ENCODE measurements at places on chromosomes 11 and 22. TPM values are rescaled to one million over a fixed set of nuclear protein-coding genes. Genes with fewer than 3 reads are reported as not detected.

GRCh38 chr11:69396051-69396947 lies 85.2 kb upstream of the LINC01488 start:
- DNase-seq: peak; percentile 61

DNA sequence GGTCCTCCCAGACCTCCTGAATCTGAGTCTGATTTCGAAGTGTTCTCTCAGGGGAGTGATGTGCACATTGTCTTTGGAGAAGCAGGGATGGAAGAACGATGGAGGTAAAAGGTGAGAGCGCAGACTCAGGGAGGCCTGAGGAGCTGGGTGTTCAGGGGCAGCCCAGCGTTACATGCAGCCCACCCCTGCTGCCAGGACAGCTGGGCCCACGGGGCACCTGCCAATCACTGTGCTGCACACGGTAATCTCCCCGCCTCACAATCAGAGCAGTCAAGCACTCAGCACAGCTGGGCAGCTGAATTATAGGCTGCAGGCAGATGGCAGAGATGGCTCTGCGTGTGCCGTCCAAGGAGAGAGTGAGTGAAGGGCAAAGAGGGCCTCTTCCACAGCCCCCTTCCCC lies 17.9 kb upstream of the HTR3A start:
- DNase-seq: no peak

Gene SERPIND1
- total RNA-seq: not detected

DNA sequence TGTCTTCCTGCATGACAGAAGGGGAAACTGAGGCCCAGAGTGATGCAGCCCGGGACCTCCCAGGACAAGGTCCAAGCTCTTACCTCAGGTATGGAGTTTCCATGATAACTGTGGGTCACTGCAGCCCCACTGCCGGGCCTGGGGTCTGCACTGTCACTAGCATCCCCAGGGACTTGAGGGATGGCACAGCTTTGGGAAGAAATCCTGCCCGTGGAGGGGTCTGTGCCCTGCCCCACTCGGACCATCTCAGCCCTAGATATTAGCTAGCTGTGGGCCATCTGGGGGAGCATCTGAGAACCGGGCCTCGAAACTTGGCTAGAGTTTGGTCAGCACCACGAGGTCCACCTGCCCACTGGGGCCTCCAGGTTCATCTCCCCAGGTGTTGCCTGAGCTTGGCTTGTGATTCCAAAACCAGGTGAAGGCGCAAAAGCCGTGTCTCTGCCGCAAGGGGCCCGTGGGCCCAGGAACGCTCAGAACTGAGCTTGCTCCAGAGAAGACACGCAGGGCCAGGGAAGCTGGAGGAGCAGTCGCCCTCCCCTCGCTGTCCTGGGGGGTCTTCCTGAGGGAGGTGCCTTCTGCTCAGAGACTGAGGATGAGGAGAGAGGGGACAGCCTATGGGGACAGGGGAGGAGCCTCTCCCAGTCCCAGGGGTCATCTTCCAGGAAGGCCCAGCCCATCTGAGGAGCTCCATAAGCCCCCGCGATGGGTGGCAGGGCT lies 4.8 kb downstream of the LINC01488 start:
- DNase-seq: peak; percentile 42

DNA sequence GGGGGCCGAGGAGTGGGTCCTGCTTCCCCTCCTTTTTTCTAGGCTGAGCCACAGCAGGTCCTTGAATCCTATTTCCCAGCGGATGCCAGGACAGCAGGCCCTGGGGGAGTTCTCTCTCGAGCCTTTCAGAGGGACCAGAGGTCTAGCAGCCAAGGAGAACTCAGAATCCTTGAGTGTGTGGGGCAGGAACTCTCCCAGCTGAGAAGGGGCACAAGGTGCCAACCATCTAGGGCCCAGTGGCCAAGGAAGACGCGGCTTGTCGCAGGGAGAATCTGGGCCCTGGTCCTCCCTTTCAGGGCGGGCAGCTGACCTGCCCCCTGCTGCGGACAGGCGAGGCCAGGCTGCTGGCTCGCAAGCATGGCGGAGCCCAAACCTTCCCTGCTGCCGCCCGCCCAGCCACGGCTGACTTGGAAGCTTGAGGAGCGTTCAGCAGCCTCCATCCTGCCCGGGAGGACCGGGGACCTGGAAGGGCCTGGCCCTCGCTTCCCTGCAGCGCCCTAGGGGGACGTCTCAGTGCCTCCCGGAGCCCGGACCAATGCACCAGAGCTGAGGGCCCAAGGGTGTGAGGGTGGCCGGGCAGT lies 972 bp upstream of the TSSC4 start:
- no peak for DNase-seq

DNA sequence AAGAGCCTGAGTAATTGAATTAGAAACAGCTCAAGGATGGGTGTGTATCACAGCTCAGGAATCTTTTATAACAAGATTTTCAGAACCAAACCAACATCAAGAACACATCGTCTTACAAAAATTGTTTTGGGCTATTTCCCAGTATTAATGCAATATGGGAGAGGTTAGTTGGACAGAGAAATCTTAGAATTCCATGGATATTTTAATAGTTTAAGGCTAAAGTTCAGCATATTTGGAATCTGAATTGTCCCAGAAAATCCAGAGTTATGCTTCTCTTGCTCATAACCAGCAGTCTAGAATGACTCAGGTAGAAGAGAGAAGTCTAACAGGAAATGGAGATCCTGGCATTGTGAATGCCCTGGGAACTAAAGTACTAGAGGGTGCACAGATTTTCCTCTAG lies 74.6 kb downstream of the ADM start:
- no peak for DNase-seq

GRCh38 chr11:128201801-128202200 lies 385.6 kb downstream of the ETS1 start:
- DNase-seq: no peak

DNA sequence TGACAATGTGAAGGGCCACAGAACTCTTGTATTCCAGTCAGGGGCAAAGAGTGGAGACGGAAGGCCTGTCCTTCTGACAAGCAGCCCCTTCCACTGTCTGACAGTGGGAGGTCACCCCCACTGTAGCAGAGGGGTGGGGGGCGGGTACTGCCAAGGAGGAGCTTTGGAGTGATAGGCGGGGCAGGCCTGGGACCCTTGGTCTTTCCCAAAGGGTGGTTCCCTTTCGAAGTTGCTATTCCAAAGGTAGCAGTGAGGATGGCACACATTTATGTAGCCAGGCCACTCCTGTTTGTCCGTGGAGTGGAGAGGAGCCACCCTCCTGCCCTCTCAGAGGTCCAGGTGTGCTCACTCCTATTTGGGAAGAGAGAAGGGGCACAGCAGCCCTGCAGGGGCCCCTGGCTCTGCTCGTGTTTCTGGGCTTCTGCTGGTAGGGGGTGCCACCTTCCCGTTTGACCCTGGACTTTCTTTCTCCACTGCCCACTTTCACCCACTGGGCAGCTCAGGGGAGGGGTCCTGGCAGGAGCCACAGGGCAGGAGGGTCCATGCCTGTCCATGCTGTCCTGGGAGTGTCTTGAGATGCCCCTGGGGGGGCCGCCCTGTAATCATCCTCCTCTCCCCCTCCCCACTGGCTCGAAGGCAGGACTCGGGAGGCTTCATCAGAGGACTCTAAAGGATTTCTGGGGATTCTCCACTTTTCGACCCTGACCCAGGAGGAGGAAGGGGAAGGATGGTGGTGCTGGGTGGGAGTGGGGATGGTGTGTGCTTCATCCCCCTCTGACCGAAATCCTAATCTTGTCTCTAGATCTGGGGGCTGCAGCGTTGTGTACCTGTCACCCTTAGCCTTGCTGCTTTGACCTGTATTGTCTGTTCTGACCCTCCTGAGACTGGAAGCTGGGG lies 994 bp downstream of the TAGLN start:
- DNase-seq: no peak

Gene CDK2AP2
- 67.3 TPM for total RNA-seq

DNA sequence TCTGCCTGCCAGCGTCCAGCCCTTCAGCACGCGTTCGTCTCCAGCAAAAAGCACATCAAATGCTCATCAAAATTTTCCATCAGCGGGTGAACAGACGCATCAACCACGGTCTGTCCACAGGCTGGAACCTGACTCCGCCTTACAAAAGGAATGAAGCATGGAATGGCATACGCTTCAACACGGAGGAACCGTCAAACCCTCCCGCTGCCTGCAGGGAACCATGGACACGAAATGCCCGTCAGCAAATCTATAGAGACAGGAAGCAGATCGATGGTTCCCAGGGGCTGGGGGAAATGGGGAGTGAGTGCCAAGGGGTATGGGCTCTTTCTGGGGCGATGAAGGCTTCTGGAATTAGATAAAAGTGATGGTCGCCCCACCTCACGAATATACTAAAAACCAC lies 16.2 kb downstream of the TSSC4 start:
- DNase-seq: peak; percentile 6

GRCh38 chr11:111538407-111539114 lies 2.0 kb upstream of the LAYN start:
- no peak for DNase-seq

Gene MRGPRX3
- total RNA-seq: not detected

GRCh38 chr11:87215236-87215635 lies 177.5 kb downstream of the TMEM135 start:
- no peak for DNase-seq

GRCh38 chr22:28171115-28171514 lies 252.1 kb upstream of the PITPNB start:
- no peak for DNase-seq

Gene GGTLC3
- total RNA-seq: not detected

GRCh38 chr11:289712-290620 lies 1.0 kb downstream of the PGGHG start:
- peak; percentile 68 for DNase-seq

DNA sequence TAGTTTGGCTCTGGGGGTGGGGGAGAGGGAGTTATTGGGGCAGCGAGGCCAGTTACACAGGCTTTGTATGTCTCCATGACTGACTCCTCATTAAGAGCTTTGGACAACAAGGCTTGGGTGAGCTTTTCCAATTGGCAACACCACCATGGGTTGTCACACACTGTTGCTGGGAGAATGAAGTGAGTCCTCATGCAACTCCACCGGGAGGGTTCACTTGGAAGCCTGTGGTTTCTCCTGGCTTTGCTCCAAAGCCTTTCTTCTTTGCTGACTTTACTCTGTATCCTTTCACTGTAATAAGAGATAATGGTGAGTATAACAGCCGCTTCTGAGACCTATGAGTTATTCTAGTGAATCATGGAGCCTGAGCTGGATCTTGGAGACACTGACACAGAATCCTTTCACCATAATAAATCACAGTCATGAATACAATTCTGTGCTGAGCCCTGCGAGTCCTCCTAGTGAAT lies 24.9 kb downstream of the EIF3F start:
- DNase-seq: no peak

DNA sequence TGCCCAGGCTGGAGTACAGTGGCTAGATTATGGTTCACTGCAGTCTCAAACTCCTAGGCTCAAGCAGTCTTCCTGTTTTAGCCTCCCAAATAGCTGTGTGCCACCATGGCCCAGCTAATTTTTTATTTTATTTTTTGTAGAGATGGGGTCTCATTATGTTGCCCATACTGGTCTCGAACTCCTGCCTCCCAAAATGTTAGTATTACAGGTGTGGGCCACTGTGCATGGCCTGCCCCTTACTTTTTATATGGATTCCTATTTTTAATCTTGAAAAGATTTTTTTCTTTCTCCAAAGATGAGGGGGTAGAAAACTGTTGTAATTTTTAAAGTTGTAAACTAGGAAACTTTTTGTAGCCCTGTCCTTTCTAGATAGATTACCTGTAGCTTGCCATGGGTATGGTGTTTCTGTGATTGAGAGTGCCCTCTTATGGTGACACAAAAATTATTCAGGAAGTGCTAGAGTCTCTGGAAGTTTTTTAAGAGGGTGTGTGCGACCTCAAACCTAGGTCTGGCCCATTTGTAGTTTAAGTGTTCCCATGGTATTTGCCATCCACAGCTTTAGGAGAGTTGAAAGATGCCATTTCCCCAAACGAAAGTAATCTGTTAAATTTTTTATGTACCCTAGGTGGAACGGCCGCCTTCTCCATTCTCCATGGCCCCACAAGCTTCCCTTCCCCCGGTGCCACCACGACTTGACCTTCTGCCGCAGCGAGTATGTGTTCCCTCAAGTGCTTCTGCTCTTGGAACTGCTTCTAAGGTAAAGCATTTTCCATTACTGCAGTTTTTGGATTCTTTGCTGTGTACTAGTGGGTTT lies 32.4 kb downstream of the MCAM start:
- no peak for DNase-seq

Gene SCUBE2
- total RNA-seq: 1.3 TPM

Gene VPS11
- 19.3 TPM for total RNA-seq

Gene NCAPH2
- total RNA-seq: 26.7 TPM

DNA sequence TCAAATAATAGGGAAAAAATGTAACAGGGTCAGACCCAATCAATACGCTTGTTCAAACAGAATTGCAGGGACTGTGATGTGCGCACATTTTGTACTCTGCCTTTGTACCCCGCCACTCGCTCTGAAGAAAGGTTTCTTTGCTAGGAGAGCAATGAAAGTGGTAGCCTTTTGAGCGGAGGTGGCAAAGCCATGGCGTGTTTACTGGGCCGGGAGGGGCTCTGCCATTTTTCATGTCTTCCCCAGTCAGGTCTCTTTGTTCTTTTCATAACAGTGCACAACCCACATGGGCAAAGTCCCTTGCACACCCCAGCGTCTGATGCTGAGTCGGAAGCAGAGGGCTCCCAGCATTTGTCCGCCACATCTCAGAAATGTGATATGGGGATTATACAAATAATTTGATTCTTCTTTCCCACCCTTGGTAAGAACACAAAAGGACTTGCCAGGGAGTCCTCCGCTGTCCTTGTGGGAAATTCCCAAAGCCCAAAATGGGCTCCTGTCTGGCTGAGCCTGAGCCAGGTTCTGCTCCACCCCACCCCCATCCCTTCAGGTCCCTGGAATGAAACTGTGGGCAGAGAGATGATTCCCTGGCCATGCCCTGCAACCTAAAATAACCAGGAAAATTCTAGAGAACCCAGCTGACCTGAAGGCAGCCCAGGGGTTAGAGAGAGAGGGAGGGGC lies 36.6 kb downstream of the C11orf58 start:
- DNase-seq: no peak

DNA sequence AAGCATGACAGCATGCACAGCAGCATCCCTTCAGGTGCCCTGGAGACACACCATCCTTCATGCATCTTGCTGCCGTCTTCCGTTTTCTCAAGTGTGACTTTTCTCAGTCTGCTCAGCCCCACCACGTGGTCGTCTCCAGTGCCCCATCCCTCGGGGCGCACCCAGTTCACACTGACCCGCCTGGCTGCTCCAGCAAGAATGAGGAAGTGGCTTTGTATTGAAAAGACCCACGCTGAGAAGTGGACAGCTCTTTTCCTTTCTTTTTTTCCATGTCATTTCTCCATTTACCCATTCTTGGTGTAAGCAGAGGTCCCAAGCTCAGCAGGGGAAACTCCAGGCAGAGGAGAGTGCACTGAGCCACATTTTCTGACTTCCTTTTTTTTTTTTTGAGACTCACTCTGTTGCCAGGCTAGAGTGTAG lies 14.5 kb downstream of the SERPINH1 start:
- DNase-seq: no peak

DNA sequence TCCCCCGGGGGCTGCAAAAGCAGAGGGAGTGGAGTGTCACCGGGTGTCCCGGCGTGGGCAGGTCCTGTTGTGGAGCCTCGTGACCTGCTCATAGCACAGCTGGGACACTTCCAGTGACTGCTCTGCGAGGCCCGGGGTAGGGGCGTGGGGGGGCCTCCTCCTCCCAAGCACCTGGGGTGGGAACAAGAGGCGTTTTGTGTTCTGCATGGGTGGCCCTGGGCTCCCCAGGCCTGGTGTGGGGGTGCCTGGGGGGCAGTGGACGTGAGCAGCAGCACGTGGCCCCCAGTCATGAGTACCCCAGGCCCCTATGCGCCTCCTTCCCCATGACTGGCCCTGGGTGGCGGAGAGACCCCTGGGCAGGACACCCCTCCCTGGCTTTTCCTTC lies 104.7 kb downstream of the KCNQ1 start:
- DNase-seq: peak; percentile 60

- DNase-seq: no peak
Measured at GRCh38 chr11:27998552-27998951, 109.4 kb downstream of the KIF18A start.

- peak; percentile 50 for DNase-seq
Measured at GRCh38 chr11:1744891-1745700, 5.3 kb downstream of the IFITM10 start.

GRCh38 chr22:41893591-41894375 lies 21.1 kb downstream of the SHISA8 start:
- peak; percentile 9 for DNase-seq

All from Right ventricle myocardium inferior (tissue), 1 donor.